ENCODE measurements at places on chromosomes 11 and 22.

DNA sequence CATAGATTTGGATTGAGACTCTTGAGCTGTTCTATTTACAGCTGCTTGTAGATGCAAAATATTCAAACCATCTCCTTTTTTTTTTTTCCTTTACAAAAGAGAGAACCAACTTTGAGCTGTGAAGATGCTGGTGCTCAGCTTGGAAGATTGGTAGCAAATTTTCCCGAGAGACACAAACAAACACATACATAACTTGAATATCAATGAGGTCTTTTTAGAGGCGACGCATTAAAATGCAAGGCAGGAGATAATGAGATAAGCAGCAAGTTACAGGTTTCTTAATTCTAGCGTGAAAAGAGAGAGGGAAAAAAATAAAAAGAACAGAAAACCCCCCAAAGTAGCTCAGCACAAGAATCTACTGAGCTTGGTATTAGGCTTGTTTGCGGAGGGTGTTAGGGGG is 247.0 kb upstream of the SORL1-AS1 start:
- no peak for DNase-seq

GRCh38 chr11:131999084-131999483 is 628.7 kb downstream of the NTM start:
- no peak for DNase-seq

DNA sequence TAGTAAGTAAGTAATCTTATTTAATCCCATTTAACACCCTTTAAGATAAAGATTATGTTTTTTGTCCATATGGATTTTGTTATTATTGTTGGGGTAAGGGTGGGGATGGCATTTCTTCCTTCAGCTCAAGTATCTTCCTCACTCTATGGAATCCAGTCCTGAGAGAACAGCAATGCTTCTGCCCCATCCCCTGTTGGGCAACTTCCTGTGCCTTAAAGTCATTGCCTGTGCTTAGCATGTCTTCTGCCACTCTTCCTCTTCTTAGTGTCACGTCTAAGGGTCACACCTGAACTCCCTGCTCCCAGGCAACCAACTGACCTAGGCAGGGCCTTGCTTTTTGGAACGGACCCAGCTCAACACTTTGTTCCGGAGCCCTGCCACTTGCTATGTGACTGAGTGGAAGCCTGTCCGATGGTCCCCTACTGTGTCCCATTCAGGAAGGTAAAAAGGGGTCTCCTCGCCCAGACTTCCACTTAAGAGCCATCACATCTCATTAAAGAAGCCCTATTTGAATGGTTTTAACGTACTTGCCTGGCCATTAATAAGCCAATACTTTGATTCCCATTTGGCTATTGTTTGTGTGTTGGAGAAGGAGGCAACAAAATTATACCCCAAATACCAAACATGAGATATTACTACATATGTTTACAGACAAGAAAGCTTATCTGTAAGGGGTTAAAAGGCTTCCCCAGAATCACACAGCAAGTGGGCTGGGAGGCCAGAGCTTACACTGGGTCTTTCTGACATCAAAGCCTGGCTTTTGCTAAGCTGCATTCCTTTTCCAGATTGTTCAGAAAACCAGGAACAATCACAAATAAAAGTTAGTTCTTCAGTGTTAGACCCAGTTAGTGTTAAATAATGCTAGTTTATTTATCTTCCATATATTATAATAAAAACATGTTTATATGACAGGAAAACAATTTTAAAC is 59.2 kb downstream of the RAB38 start:
- DNase-seq, result no peak

DNA sequence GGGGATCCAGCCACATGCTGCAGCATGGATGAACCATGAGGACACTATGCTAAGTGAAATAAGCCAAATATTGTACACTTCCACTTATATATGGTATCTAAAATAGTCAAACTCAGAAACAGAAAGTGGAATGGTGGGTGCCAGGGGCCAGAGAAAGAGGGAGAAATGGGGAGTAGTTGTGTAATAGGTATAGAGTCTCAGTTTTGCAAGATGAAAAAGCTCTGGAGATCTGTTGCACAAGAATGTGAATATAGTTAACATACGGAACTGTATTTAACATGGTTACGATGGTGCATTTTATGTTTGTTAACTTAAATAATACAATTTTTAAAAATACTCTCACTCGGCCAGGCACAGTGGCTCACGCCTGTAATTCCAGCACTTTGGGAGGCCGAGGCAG is 21.2 kb downstream of the GDPD5 start:
- DNase-seq, result no peak

DNA sequence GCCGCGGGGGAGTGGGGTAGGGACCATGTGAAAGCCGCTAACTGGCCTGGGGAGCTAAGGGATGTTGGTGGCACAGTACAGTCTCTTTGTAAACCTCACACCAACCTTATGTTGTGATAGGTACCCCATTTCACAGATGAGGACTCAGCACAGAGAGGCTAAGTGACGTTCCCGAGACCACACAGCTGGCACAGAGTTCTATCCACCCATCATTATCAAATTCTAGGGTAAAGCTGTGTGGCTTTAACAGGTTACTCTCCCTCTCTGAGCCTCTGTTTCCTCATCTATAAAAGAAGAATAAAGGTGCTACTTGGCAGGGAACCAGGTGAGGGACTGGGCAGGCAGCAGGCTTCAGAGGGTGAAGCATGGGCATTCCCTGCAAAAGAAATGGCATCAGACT is 1.4 kb upstream of the GDPD5 start:
- DNase-seq, result no peak

DNA sequence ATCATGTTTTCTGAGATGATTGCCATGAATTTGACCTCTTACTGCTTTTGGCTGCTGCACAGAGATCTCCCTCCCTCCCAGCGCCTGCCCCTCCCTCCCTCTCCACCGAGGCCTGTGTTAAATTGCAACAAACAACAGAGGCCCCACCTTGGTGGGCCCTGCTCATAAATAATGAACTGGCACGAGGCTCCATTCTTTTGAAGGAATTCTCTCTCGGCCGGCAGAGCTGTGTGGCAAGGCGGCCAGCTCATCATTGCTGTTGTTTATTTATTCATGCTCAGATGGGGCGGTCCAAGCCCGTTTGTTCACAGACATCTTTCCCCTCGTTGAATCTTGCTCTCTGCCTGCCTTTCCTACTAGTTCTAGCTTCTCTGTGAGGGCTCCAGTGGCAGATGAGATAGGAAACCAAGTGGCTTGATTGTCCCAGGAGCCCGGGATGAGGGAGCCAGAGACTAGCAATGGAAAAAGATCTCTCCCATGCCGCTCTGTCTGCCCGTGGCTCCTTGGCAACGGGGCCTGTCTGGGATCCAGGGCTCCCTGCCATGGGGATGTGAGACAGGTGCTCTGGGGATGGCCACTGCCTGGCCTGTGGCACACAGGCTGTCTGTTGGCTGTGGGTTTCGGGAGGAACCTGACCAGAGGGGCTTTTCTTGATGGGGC is 192.6 kb downstream of the DSCAML1 start:
- DNase-seq, result no peak

DNA sequence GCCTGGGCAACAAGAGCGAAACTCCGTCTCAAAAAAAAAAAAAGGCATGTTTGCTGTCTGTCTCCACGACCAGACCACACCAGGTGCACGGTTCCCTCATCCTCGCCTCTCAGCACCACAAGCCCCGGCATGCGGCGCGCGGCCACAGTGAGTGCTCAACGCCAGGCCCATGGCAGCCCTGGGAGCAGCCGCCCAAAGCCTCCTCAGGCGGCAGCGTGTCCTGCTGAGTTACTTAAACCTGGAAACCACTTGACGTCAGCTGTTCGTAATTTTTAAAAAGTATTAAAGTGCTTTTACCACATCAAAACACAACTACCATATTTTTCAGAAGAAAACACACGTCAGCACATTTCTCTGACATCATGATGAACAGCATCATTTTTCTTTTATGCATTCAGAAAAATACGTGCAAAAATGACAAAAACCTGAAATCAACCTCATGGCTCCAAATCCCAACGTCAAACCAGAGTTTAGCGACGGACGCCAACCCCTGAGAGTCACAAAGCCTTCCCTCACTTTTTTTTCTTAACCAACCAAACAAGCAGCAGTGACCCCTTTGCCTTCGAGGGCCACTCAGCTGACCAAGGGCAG is 2.1 kb downstream of the DEAF1 start:
- peak; percentile 86 for DNase-seq

DNA sequence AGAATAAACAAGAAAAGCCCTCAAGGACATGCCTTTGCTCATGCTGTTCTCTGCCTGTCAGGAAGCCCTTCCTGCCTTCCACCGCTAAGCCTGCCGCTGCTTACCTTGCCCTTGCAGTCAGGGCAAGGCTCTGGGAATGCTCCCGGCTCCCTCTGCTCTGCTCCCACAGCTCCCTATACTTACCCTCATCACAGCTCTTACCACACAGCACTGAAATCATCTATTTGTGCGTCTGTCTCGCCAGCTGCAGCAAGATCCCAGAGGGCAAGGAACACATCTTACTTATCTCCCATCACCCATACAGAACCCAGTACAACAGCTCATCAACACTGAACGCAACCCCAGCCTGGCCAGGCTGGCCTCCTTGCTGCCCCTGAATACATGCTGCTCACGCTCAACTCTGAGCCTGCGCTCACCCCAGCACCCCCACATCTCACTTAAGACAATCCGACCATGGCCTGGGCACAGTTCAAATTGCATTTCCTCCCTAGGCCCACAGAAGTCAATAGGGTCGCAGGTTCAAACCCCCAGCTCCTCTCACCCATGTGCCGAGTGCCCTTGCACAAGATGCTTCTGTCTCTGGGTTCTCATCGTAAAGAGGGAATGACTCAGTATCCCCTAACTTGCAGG is 161.8 kb downstream of the IGLL1 start:
- no peak for DNase-seq
